Hepatic stellate cell (primary cell): ENCODE measurements at places on chromosomes 4 and X.
A peak's percentile ranks its signal among the peaks of the same experiment; 100 is the strongest.

GRCh38 chr4:146790515-146790914, 151.8 kb downstream of the POU4F2 start:
- DNase-seq: no peak

- no peak for DNase-seq
These were observed 35.4 kb upstream of the HPSE start for GRCh38 chr4:83369831-83370639.

DNA sequence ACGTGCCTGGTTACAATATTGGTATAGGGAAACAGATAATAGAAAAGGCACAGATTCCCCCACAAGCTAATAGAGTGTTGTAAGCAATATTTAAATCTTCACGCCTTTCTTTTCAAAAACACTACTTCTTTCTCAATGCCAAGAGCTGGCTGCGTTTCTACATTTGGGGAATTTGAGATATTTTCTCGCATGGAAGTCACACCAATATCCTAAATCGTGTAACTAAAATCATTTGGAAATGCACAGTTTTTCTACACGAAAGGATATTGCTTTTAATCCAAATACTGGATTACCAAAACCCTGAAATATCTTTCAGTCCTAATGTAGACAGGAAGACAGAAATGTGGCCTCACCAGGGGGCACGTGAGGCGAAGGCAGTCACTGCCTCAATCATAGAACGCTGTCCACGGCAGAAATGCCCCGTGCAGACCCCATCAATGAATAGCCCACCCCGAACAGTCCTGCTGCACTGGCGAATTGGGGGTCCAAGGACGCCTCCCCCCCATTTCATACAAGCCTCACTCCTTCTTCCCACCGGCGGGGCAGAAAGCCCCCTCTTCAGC, 106.6 kb downstream of the NSUN7 start:
- no peak for DNase-seq

- DNase-seq: no peak
These were observed 107.1 kb downstream of the TMEM131L start for GRCh38 chr4:153573221-153573620.

- DNase-seq: no peak
These were observed at the start of gene DRD5 for GRCh38 chr4:9781343-9782135. Gene DRD5, plus strand, starts transcription at chr4:9781634. Its CDS starts 396 bp downstream, at chr4:9782030.

DNA sequence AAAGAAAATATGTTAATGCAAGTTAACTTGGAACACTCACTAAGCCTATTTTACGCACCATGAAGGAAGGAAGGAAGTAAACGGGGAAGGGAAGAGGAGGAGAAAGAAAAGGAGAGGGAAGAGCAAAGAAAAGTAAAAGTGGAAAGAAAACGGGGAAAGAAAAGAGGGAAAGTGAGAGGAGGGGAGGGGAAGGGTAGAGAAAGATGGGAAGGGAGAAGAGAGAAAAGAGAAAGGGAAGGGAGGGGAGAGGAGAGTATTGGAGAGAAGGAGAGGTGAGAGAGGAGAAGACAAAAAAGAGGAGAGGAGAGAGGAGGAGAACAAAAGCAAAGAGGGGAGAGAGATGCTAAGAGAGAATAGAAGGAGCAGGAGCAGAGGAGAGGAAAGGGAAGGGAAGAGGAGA, 224.1 kb downstream of the SLITRK2 start:
- DNase-seq: no peak

DNA sequence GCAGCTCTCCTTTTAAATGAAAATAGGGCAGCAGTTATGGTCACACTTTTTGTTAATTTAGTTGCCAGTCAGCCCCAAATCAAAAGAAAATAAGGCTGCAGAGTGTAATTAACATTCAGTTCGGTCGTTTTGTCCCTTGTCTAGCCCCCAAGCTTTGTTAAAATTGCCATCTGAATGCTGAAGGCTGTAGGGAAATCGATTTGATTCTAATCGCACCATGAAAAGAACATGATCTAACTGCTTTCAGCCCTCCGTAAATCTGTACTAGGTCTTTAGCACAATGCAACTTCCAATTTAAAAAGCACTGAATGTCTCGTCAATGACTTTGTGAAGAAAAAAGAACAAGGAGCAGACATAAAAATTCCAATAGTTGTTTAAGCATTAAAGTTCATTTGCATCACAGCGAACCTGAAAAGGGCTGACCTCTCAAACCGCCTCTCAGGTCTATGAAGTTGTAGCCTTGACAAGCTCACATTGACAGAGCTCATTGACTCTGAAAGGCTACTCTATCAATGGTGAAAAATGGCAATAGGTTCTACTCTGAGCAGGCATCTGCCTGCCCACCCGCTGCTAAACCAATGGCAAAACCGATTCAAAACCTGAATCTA, 48.9 kb downstream of the CHIC2 start:
- no peak for DNase-seq

DNA sequence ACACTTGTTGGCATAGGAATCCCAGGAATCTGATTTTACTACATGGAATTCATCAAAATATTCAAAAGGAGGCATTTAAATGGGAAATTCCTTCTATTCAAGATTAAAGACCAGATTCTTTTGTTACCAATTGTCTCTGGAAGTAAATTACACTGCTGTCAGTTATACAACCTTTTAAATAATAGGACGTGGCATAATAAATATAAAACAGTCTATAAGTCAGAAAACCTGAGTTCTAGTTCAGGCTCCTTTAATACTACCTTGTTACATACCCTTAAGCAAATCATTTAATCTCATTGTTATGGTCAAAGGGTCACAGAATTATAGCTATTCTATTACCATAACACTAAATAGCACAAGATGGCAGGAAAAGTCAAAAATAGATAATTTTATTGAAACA, 18.8 kb downstream of the COL4A6 start:
- DNase-seq: no peak

GRCh38 chrX:12985331-12985730, 10.4 kb downstream of the TMSB4X start:
- no peak for DNase-seq

DNA sequence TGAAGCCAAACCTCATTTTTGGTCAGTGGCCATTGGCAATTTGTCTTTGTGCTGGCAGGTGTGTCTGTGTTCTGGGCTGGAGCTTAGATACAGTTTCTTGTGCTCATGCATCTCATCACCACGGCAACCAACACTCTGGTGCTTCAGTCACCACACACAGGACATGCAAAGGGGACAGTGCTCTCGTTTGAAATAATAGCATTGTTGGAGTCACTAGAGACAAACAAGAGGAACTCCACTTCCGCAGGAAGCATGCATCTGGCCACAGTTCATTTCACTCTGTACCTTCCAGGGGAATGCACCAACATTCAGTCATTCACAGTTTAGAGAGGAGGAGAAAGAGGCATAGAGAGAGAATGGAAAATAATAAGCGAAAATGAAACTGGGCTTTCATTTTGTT, 267.4 kb downstream of the ANK2 start:
- no peak for DNase-seq

- DNase-seq: no peak
These were observed 3.2 kb upstream of the POU3F4 start for GRCh38 chrX:83504721-83505479.

DNA sequence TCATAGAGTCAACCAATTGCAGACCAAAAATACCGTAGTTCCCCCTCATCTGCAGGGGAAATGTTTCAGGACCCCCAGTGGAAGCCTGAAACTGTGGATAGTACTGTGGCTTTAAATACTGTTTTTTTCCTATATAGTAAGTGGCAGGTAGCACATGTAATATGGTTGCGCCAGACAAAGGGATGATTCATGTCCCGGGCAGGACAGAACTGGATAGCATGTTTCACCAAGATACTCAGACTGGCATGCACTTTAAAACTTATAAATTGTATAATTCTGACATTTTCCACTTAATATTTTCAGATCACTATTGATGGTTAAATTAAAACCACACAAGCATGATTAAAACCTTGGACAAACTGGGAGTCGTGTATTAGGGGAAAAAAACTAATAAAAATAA, 276.3 kb upstream of the AGA start:
- DNase-seq: no peak

DNA sequence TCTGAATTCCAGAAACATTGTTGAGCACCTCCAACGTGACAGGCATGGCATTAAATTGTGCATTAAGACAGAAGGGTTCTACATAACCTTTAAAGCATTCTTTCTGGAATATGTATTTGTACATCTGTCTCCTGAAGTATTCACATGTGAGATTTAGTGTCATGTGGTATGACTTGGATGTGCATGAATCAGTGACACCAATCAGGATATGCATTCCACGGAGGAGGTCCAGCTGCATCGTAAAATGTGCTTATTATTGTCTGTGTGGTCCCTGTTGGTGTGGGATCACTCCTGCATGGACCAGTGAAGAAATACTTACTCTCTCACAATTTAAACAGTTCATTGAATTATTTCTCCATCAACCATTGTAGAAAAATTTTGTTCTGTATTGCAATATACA, 149.0 kb downstream of the MID1 start:
- no peak for DNase-seq

DNA sequence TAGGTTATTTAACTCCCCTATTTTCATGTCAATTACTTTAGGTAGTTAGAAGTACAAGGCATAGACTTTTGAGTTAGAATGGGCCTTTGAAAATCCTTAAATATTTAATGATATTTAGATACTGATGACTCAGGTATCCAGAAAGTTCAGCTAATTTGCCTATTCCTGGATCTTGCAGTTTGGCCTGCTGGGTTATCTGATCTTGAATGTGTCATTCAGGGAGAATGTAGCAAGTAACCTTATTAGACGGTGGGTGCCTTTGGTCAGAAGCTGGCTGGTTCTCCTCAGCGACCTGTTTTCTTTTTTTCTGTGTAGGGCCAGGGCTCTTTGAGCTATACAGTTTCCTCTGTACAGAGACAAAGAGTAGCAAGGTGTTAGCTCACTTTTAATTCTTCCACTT, 42.0 kb downstream of the MTM1 start:
- DNase-seq: no peak

DNA sequence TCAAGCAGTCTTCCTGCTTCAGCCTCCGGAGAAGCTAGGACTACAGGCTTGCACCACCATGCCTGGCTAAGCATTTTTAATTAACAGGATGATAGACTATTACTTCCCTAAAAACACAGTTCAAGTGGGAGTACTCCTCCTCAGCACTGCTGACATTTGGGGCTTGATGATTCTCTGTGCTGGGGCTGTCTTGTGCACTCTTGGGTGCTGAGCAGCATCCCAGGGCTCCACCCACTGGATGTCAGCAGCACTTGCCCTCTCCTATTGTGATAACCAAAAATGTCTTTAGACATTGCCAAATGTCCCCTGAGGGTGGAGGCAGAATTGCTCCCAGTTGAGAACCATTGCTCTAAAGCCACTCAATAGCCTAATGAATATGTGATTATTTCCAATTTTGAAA, 60.4 kb downstream of the CLCN4 start:
- DNase-seq: no peak

- no peak for DNase-seq
These were observed 5.4 kb upstream of the NAA11 start for GRCh38 chr4:79331126-79331876.

DNA sequence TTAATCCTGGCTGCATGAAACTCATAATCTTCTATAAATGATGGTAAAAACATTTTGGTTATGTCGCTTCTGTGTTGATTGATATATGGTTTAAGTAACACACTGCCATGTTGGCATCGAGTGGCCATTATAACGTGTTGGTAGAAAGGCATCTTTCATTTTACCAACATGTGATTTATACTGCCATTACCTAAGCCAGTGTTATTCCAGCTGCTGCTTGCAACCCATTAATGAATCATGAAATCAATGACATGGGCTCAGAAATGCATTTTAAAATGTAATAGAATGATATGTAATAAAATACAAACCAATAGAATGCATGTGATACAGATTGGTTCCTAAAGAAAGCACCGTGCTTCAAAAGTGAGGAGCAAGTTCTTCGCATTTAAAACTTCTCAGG, 102.0 kb downstream of the VEGFC start:
- no peak for DNase-seq

GRCh38 chr4:17562157-17562556, 14.8 kb upstream of the LAP3 start:
- no peak for DNase-seq

GRCh38 chr4:7874838-7875237, 64.8 kb downstream of the AFAP1 start:
- DNase-seq: no peak

DNA sequence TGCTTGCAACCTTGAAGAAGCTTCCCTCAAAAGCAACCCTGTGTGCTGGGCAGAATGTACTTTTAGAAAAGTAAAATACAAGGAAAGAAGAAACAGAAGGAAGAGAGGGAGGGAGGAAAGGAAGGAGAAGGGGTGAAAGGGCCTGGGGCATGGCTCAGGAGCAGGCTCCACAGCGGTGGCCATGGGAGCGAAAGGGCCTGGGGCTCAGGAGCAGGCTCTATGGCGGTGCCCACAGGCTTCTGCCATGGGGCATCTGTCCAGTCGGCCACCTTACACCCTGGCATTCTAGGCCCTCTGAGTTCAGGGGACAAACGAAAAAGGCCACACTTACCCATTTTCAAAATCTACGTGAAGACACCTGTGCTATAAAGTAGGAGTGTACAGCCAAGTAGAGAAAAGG, 31.4 kb downstream of the GAK start:
- DNase-seq: no peak

DNA sequence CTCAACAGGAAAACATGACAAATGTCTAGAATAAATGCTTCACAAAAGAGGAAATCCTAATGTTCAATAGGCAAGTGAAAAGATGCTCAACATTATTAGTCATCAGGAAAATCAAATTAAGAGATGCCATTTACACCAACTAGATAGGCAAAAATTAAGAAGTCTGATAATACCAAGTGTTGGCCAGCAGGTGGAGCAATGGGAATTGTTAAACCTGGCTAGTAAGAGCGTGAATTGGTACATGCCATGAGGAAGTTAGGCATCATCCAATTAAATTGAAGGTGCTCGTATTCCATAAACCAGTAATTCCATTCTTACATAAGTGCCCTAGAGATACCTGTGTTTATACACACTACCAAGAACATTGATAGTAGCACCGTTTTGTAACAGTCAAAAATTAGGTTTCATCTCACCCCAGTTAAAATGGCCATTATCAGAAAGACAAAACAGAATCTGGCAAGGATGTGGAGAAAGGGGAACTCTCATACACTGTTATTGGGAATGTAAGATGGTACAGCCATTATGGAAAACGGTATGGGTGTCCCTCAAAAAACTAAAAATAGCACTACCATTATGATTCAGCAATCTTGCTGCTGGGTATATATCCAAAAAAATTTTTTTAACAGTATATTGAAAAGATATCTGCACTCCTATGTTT, 14.0 kb upstream of the ZCCHC18 start:
- DNase-seq: peak; percentile 19

GRCh38 chrX:69163936-69164741, 1.1 kb downstream of the PJA1 start:
- peak; percentile 46 for DNase-seq

DNA sequence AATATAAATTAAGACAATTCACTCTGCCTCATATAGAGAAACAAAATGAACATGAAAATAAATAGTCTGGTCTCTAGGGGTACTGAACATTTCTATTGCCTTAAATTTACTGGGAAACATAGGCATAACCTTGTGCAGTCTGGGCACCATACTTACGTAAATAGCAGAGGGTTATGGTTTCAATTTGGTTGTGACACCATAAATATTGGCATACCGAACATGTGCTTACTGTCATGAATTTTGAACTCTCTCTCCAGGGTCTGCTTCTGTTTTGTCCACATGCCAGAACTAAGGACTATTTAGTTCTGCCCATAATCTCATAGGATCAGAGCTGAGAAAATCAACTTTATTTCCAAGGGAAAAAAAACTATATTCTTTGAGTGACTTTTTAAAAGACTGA, 17.6 kb downstream of the PDGFC start:
- no peak for DNase-seq

- DNase-seq: no peak
These were observed 15.3 kb downstream of the RNF4 start for GRCh38 chr4:2484185-2484584.
